HTR-8/SVneo (cell line): ENCODE measurements at places on chromosomes 1 and 21.

GRCh38 chr1:57678138-57678537, 254.3 kb upstream of the DAB1 start:
- no peak for DNase-seq

DNA sequence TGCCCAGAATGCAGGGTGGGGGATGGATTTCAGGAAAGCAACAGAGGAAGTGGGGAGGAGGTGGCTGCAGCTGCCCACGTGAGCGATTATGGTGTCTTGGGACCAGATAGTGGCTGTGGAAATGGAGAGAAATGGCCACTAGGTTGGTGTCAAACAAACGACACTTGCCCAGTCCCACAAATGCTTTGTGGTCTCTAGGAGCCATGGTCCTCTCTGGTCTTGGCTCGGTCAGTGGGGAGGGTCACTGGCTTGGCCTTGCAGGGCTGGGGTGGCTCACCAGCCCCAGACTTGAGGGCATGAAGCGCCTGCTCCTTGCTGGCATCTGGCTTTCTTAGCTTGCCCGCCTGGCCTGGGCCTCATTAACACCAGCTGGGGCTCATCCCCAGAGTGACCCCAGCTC, 7.2 kb downstream of the PADI2 start:
- no peak for DNase-seq

DNA sequence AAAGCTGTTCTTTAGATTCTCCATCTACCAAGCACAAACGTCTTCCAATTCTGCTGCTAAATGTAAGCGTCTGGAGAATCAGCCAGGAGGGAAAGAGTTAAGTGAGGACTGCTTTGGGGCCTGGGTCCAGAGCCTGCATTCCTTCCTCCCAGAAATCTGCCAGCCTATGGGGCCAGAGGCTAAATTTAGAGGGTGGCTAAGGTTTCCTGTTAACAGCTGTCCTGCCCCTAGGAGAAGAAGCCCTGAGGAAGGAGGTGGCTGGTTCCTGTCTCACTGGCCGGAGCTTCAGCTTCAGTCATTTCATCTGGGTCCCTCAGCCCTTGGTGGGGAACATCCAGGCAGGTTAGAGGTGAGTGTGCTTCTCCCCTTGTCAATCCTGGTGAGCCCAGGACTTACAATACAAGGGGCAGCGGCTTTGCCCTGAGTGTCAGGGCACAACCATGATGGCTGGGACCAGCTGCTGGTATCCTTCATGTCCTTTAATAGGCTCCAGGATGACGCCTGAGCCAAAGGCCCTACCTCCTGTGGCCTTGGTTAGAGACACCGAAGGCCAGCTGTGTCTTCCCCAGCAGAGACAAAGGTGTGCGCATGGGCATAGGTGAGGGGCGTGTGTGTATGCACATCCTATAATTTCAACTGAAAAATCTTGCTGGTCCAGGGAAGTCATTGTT, at the start of gene STYXL2:
Gene STYXL2 (plus strand): TSS at position 230 of the 671 bp plus-strand sequence. CDS start 775 bp downstream, outside the sequence.
- no peak for DNase-seq

DNA sequence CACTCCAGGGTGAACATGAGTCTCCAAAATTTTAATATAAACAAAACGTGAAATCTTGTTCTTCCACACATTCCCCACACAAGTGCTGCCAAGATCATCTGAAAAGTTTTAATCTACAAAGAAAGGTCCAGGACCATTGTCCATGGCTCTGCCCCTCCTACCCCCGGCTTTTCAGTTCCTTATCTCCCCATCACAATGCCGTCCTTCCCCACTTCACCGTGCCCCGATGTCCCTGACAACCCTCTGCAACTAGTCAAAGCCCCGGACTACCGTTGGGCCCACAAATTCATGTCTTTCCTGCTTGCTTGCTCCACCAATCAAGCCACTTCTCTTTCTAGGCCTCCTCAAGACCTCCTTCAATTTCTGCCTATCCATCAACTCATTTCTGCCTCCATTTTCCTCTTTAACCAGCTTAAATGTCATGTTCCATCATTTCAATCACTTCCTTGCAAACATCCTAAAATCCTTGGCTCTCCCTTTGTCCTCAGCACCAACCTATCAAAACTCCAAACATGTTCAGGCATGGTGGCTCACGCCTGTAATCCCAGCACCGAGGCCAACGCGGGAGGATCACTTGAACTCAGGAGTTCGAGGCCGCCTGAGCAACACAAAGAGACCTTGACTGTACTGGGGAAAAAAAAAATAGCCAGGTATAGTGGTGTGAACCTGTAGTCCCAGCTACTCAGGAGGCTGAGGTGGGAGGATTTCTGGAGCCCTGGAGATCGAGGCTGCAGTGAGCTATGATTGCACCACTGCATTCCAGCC, 14.0 kb upstream of the BMP8B start:
- DNase-seq: no peak

DNA sequence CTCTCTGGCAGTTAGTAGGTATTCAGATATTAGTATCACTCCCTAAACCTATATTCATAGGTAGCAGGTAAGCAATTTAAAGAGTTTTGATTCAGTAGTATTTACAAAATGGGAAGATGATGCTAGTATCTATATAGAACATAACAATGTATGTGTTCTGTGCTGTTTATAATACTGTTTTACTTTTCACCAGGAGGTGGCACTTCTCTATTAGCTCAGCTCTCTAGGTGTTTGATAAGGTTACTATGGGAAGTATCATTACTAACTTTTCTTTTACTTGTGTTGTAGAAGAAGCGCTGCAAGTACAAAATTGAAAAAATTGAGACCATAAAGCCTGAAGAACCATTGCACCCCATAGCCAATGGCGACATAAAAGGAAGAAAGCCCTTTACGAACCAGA, 49.4 kb upstream of the FASLG start:
- DNase-seq: no peak

GRCh38 chr21:16522548-16522947, 792.8 kb downstream of the USP25 start:
- DNase-seq: no peak

- no peak for DNase-seq
Observed at GRCh38 chr21:40754466-40754865, 92.5 kb downstream of the DSCAM start.

DNA sequence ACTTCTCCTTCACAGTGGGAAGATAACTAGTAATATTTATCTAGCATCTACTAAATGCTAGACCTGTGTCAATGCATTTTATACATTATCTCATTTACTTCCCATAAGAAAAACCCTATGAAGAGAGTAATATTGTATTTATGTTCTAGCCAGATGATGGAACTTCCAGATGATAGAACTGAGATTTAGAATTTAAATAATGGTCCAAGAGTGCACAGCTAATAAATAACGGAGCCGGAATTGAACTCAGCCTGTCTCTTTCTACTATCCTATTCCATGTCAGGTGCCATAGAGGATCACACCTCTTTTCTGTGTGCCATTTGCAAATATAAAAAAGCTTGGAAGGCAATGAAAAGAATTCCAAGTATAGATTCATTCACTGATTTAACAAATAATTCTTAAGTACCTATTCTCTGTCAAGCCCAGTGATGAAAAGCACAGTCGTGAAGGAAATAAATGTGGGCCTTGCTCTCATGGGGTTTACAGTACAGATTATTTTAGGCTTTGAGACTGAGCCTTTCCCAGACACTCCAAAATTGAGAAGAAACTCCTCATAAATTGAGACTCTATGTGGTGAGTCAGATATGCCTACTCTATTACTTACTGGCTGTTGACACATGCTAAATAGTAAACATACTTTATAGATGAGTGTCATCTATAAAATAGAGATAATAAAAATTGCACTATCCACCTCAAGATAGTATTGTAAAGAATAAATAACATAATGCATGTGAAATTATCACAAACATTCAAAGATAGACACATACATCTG, 378.0 kb upstream of the PRMT6 start:
- DNase-seq: no peak

DNA sequence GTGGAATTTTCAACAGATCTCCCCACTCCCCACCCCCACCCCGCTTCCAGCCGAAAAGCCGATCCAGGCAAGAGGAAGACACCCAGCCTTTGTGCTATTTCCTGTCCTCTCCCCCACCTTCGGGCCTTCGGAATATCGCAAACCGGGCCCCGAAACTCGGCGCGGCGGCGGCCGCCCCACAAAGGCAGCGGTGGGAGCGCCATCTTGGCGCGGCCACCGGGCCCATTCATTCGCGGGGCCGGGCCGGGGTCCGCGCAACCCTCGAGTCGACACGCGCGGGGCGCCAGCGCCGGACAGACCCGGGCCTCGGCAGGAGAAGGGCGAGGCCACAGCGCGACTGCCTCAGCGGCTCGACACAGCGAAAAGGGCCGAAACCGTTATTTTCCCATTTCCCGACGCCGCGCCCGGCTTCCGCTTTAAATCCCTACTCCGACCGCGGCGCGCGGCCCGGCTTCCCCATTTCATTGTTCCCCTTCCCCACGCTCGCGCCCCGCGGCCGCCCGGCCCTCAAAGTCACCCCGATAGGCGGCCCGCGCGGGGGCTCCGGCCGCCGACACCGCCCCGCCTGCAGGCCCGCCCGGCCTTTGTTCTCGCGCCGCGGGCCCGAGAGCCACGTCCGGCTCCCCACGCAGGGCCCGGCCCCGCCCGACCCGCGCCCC, 911 bp downstream of the GNB1 start:
- no peak for DNase-seq

- DNase-seq: no peak
Observed at GRCh38 chr1:8727809-8728213, 89.6 kb downstream of the RERE start.

DNA sequence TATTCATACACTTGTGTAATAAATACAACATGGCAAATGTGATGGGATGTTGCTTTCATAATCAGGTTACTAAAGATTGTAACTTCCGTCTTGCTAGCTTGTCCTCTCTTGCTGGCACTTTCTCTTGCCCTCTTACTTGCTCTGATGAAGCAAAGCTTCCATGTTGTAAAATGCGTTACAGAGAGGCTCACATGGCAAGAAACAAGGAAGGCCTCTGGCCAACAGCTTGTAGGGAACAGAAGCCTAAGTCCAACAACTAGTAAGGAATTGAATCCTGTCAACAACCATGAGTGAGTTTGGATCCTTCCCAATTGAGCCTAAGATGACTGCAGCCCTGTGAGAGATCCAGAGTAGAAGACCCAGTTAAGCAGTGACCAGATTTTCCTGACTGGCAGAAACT, 15.4 kb downstream of the TMED5 start:
- no peak for DNase-seq

GRCh38 chr1:214066190-214066589, 78.4 kb downstream of the PROX1 start:
- DNase-seq: no peak

- DNase-seq: no peak
Observed at GRCh38 chr21:46385846-46386733, 62.1 kb downstream of the PCNT start.

GRCh38 chr1:158434741-158435140, 8.7 kb upstream of the OR10K2 start:
- DNase-seq: no peak

GRCh38 chr21:37199057-37199924, 67.8 kb downstream of the VPS26C start:
- DNase-seq: peak; percentile 52

- peak; percentile 74 for DNase-seq
Observed at GRCh38 chr1:9766759-9767442, 56.9 kb downstream of the CLSTN1 start.

GRCh38 chr1:224774378-224774777, 155.1 kb upstream of the DNAH14 start:
- DNase-seq: no peak

GRCh38 chr1:201625851-201626251, 86.9 kb downstream of the NAV1 start:
- no peak for DNase-seq

GRCh38 chr21:8991968-8992621, 1529.3 kb upstream of the TPTE start:
- DNase-seq: no peak

- DNase-seq: no peak
Observed at GRCh38 chr1:206497363-206497762, 10.0 kb upstream of the RASSF5 start.

GRCh38 chr1:227654858-227655752, 80.0 kb downstream of the JMJD4 start:
- DNase-seq: no peak

DNA sequence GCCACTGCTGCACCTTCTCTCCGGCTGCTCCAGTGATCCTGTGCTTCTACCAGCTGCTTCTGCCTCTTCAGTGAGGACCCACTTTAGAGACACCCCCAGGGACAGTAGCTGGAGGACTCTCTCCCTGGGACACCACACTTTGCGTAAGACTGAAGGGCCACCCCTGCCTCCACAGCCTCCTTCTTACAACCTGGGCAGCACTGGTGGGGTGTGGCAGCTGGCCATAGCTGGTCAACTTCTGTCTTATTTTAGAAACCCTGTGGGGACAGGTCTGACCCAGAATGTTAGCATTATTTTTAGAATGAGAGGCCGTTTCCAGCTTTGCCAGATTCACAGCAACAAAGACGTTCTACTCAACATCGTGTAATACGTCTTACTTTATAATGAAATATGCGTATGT, 1.1 kb upstream of the KRTAP10-9 start:
- no peak for DNase-seq

DNA sequence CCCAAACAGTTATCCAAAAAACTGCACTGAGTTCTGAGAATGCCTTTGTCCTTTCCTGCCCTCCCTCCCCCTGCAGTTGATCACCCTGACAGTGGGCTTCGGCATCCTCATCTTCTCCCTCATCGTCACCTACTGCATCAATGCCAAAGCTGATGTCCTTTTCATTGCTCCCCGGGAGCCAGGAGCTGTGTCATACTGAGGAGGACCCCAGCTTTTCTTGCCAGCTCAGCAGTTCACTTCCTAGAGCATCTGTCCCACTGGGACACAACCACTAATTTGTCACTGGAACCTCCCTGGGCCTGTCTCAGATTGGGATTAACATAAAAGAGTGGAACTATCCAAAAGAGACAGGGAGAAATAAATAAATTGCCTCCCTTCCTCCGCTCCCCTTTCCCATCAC, 8.8 kb upstream of the NHLH1 start:
- no peak for DNase-seq

DNA sequence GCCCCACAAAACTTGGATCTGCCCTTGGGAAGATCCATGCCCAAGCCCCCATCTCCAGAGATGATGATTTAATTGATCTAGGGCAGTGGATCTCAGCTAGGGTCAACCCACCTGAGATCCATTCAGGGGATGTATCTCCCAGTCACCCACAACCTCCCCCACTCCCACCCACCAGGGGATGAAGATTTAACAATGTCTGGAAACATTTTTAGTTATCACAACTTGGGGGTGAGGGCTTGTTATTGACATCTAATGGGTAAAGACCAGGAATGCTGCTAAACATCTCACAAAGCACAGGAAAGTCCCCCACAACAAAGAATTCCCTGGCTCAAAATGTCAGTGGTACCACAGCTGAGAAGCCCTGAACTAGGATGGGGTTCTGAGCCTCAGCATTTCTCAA, 45.0 kb upstream of the LPGAT1 start:
- no peak for DNase-seq

GRCh38 chr1:89407360-89407759, 43.5 kb downstream of the GBP6 start:
- no peak for DNase-seq

GRCh38 chr1:23791516-23792047, 637 bp downstream of the LYPLA2 start:
- no peak for DNase-seq

DNA sequence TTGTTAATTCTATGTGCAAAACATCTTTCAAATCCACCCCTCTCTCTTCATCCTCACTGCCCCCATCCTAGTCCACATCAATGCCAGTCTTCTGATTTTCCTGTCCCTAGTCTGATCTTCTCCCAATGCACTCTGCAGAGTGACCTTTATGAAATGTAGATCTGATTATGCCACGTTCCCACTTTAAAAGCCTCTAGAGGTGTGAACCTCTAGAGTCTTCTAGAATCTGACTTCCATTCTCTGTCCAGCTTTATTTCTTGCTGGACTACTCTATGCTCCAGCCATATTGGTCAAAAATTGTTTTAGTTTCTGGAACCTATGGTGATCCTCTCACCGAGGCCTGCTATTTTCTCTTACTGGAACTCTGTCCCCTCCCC, 32.5 kb downstream of the ZNF648 start:
- DNase-seq: no peak
